ENCODE measurements at places on chromosomes 3 and 15. TPM values are rescaled to one million over a fixed set of nuclear protein-coding genes. Genes with fewer than 3 reads are reported as not detected.

DNA sequence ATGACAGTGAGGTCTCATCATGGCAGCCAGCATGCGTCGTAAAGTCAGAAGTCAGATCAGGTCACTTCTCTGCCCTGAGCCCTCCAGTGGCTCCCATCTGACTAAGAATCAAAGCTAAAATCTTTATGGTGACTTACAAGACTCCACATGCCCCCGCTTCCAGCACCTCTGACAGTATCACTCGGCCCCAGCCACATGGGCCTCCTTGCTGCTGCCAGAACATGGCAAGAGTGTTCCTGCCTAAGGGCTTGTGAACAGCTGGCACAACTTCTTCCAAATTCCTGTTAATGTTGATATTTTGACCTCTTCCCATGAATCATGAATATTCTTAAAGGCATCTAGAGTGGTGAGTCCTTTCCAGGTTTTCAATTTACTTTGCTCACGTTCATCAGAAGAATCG, 20.5 kb downstream of the POLR2M start:
- no peaks in the 10 kb centered on the region for H3K4me1 ChIP-seq
- H3K36me3 ChIP-seq = no peaks in the 10 kb centered on the region
- H3K27me3 ChIP-seq = no peaks in the 10 kb centered on the region

C15orf62 gene
- total RNA-seq = 1.2 TPM

SEMA3B gene
- total RNA-seq = 16.7 TPM

TMEM207 gene
- not detected for total RNA-seq

DNA sequence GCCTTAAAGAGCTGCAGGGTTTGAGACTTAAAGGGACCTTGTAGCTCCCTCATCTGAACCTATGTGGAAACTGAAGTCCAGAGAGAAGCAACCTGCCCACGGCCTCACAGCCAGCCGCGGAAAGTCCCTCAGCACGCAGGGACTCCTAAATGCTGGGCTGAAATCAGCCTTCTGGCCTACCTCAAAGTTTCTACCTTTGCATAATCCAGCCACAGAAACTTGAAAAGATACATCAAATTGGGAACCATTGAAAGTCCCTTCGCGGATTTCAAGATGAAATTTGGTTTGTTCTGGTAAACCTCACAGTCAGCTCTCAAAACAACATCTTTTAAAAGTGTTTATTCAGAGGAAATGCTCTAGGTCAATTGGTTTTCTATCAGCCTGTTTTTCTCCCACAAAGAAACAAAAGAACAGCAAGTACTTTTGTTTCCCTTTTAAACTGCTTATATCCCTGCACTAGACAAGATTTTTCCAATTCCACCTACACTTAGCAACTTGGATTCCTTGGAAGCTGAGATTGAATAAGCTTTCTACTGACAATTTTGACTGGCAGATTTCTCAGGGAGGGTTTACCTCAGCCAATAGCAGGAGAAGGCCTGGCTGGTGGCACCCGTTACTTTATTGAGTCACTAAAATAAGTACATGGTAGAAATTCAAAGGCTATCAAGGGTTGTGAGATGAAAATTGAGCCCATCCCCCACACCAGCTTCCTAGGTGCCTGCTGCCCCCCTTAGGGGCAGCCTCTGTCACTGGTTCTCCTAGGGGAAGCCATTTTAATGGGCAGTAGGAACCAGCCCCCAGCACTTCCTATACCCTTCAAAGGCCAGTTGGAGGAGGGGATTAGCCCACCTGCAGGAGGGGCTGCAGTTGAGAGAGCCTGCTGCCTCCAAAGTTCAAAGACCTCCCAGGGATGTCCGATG, 171.2 kb downstream of the ADAMTS17 start:
- no peaks in the 10 kb centered on the region for H3K27me3 ChIP-seq
- no peak for DNase-seq
- H3K36me3 ChIP-seq = no peaks in the 10 kb centered on the region

Data from cardiac muscle cell (in vitro differentiated cells and primary cell).